Activated CD8-positive, alpha-beta T cell treated with anti-CD3 and anti-CD28 coated beads for 36 hours (primary cell): ENCODE measurements at places on chromosomes 7 and 10. TPM values are rescaled to one million over a fixed set of nuclear protein-coding genes. Genes with fewer than 3 reads are reported as not detected.

GRCh38 chr7:156827587-156828203, 65.3 kb downstream of the LMBR1 start:
- DNase-seq, result no peak

DNA sequence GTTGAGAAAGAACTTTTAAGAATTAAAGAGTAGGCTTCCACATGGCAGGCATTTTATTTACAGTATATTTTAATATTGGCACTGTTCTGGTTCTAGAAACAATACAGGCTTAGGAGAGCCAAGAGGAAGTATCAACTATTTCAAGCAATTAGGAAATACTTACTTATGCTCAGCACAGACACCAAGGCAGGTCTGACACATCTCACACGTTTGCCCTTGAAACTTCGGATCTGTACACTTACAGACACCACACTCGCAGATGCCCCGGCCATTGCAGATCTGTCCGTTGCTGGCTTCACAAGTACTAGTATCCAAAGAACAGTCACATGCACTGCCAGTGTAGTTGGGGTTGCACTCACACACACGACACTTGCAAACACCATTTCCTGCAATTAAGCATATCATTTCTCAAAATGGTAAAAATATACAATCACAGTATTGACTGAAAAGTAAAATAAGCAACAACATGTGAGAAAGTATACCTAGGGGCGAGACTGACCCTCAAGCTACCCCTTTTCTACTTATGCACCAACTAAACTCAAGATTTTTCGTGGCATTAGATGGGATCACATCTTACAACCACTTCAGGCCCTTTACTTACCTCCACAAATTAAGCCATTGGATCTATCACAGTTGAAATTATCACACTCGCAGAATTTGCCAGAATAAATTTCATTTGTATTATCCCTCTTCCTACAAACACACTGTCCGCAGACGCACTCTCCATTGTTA, 46.6 kb downstream of the ITGB1 start:
- DNase-seq, result no peak

PDZD7 gene
- 0.65 TPM for total RNA-seq

LAMB4 gene
- not detected for total RNA-seq
